NCI-H2081 treated with DMSO at 0.1 percent for 48 hours (cell line): ENCODE measurements at places on chromosomes 11 and 22.

DNA sequence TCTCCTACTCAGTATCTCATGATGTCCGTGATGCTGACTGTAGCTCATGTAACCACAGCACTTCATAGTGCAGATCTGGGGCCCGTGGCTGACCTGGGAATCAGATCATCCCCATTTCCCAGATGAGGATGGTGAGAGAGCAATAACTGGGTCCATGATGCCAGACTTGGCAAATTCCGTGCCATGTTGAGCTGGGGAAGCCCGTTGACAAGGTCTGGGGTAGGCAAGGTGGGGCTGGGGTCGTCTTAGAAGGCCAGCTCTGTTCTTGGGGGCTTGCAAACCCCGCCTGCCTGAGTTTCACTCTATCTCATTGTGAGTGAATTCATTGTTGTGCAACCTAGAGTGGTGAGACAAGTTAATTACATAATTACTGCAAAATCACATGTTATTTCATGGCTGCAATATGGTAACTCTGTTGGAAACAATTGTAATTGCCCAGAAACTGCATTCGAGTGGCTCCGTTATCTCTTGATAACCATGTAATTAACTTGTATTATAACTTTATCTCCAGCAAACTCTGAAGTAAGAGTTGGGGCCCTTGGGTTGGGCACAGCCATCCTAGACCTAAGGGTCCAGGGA is 41.7 kb downstream of the LMO1 start:
- no peak for DNase-seq

DNA sequence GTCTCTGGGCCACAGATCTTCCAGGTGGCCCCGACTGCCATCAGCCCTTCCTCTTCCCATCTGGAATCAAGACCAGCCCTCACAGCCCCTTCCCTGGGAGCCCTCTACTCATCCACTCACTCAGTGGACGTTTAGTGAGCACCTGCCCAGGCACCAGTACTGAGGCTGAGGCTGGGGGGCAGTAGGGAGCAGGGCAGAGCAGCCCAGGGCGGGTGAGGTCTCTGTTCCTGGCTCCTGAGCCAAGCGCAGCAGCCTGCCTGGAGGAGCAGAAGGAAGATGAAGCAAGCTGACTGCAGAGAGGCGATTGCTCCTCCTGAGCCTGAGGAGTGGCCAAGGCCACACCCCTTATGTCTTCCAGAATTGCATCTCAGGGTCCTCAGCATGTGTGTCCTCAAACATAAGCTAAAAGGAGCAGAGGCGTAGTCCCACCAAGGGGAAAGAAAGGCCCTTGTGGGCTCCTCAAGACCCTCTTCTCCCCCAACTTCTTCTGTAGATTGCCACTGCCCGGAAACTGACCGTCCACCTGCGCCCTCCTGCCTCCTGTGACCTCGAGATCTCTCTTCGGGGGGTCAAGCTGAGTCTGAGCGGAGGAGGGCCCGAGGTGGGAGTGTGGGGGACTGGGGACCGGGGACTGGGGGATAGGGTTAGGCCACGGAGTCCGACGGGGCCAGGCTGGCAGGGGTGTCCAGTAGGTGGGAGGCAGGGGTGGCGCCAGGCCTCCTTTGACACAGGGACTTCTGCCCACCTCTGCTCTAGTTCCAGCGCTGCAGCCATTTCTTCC is 5.8 kb downstream of the MAPK8IP2 start:
- DNase-seq = no peak

- DNase-seq = no peak
These were observed 36.8 kb upstream of the SLC25A1 start for GRCh38 chr22:19215360-19215759.

- no peak for DNase-seq
These were observed 12.8 kb upstream of the FGF3 start for GRCh38 chr11:69831985-69832384.

GRCh38 chr11:21460082-21460481 is 732.8 kb upstream of the ANO5 start:
- DNase-seq = no peak

GRCh38 chr22:49155770-49156580 is 671.7 kb downstream of the BRD1 start:
- DNase-seq = no peak

GRCh38 chr11:94781837-94782236 is 13.7 kb downstream of the AMOTL1 start:
- DNase-seq = no peak

DNA sequence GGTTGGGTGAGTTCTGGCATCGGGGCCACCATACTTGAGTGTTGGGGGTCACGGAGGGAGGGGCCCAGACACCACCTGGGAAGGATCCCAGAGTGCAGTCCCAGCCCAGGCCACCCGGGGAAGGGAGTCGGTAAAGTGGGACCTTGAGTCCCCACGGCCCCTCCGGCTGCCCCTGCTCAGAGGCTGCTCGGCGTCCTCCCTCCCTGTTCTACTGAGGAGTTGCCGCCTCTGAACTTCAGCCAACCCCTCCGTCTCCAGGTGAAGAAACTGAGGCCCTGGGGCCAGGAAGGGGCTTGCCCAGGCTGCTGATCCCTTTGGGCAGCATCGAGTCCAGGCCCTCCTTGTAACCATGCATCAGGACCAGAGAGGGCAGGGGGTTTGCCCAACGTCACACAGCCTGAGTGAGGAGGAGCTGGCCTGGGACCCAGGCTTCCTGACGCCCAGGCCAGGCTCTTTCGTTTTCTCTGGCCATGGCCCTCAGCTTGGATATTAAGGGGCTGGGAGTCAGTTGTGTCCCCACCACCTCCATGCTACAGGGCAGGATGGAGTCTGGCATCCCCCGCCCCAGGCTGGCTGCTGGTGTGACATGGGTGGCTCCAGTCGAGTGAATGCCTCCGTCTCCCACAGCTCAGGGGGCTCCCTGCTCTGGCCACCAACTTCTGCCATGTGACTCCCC is 1.3 kb downstream of the PARVG start:
- no peak for DNase-seq

DNA sequence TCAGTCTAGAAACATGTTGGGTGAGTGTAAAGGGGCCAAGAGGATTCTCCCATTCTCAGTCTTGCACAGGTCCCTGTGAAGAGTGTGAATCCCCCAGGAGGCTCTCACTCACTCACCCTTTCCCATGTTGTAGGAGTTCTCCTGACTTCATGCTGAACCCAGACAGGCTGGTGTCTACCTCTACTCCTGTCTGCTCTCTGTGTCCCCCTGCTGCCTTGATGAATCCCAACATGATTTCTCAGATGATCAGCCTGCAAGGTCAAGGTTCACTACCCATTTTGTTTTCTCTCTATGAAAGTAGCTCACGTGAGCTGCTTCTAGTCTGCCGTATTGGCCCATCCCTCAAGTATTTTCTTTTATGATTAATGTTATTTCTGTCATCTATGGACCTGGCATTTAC is 500.6 kb downstream of the ETS1 start:
- no peak for DNase-seq

- DNase-seq = no peak
These were observed 33.8 kb upstream of the CD82 start for GRCh38 chr11:44531636-44532035.

DNA sequence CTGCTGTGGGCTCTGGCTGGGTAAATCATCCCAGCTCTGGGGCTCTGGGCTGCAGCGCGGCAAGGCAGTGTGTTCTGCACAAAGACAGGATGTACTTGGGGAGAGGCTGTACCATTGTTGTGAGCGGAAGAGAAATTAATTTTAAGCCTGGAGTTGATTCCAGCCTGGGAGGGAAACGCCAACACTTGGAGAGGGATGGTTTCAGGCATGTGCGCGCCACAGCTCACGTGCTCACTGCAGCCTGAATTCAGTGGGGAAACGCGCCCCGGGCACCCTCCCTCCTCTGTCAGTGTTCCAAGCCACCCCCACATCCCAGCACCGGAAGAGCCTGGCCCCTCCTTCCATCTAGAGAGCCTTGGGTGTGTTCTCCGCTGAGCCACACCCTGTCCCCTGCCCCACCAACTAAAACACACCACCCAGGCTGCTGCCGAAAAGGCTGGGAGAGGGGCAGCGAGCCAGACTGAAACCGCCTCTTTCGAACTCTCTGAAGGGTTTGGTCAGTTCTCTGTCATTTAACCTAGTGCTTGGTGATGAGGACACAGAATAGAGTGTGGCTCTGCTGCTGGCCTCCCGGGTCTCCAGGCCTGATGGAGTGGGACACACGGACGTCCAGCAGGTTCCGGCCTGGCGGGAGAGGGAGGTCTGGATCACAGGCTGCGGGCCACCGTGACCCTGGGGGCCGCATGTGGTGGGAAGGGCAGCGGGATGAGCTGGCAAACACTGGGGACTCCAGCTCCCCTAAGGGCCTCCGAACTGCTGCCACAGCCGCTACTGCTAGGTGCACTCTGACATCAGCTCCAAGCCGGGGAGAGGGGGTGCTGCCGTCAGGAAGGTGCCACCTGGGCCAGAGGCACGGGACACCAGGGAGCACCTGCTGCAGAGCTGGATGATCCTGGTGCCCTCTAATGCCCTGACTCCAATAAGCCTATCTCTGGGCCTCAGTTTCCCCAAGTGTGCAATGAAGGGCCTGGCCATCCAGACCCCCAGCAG is 230.8 kb downstream of the CTTN start:
- no peak for DNase-seq

DNA sequence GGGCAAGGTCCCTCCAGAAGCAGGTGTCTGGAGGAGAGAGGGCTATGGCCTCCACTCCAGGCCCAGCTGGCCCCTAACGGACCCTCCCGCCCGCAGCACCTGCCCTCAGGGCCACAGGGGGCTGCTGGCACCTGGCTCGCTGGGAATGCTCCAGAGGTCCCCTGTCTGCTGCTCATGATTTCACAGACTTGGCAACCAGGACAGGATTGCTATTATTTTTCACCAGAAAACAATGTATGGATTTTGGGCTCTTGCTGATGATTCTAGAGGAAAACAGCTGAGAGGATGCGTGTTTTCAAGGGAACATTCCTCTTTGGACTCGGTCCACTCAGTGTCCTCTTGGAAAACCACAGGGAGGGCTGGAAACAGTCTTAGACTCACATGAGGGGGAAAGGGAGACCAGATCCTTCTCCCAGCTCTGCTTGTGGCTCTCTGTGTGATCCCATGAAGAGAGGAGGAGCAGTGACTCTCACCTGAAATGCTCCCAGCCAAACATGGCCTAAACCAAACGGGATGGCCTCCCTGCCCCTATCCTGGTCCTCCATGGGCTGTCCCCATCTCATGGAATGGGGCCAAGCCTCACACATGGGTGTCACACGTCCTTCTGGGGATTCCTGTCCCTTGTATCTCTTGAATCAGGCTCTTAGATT is 15.8 kb downstream of the MYEOV start:
- no peak for DNase-seq

- DNase-seq = no peak
These were observed 68.2 kb downstream of the METTL15 start for GRCh38 chr11:28176351-28176750.

- no peak for DNase-seq
These were observed 25.5 kb upstream of the MALAT1 start for GRCh38 chr11:65473278-65473860.

GRCh38 chr11:124535552-124536232 is 7.8 kb downstream of the OR8B12 start:
- no peak for DNase-seq

DNA sequence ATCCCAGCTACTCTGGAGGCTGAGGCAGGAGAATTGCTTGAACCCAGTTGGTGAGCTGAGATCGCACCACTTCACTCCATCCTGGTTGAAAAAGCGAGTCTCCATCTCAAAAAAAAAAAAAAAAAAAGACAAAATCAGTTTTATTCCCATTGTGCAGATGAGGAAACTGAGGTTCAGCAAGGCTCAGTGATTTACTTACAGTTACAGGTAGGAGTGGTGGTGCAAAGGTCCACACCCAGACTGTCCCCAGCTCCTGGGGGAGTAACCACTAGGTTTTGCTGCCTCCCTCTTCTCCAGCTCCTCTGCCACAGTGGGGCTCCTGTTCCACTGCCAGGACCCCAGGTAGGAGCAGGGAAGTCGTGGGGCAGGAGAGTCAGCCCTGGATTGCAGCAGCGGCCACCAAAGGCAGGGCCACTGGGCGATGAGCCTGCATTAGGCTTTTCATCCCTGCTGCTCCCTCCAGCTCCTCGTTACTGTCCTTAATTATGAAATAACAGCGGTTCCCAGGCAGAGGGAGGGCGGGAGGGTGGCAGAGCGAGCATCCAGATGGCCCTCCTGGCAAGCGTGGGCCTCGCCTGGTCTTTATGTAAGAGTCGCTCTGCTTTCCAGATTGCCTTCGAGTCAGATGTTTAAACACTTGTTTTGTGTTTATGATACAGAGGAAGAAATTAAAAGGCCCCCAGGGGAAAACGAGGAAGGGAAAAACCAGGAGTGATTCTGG is 15.5 kb upstream of the RASD2 start:
- DNase-seq = no peak

GRCh38 chr22:35069541-35069940 is 3.6 kb downstream of the ISX start:
- DNase-seq = no peak

DNA sequence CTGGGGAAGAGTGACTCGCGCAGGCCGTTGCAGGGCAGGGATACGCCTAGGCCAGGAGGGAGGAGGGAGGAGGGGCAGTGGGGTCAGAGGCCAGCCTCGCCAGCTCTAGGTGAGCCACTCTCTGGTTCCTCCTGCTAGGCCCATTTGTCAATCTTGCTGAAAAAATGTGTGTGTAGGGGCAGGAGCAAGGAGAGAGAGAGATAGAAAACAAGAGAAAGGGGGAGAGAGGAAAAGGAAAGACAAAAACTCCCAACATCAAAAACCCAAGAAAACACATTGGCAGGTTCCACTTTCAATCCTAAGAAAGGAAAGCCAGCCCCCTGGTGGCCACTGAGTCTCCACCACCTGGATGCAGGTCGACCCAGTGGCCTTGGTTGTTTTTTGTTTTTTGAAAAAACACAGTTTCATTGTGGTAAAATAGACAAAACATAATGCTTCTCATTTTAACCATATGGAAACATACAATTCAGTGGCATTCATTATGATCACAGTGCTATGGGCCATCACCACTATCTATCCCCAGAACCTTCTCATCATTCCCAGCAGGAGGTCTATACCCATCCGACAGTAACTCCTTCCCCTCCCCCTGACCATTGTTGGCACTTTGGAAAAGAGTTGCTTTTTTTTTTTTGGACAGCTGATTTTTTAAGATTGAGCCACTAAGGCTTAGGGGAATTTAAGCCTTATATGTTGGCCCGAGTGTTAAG is 10.9 kb downstream of the OMP start:
- no peak for DNase-seq

GRCh38 chr11:118201966-118202365 is 22.8 kb downstream of the JAML start:
- no peak for DNase-seq
